ENCODE measurements at places on chromosomes 12 and 14. TPM values are rescaled to one million over a fixed set of nuclear protein-coding genes. Genes with fewer than 3 reads are reported as not detected.

LALBA gene
- not detected for total RNA-seq

C12orf54 gene
- total RNA-seq, result not detected

KCNH5 gene
- not detected for total RNA-seq

BHLHE41 gene
- total RNA-seq, result not detected

TAS2R13 gene
- 0.53 TPM for total RNA-seq

CD4 gene
- total RNA-seq, result 141 TPM

RBM25 gene
- 92.3 TPM for total RNA-seq

SERPINA10 gene
- total RNA-seq, result not detected

ATXN7L3B gene
- total RNA-seq, result 25.6 TPM

PMEL gene
- 1.00 TPM for total RNA-seq

OTX2 gene
- not detected for total RNA-seq

CFAP54 gene
- total RNA-seq, result 0.24 TPM

HNF1A gene
- total RNA-seq, result not detected

RERGL gene
- not detected for total RNA-seq

CLEC4C gene
- total RNA-seq, result not detected
